ENCODE measurements at places on chromosomes 4 and X.

DNA sequence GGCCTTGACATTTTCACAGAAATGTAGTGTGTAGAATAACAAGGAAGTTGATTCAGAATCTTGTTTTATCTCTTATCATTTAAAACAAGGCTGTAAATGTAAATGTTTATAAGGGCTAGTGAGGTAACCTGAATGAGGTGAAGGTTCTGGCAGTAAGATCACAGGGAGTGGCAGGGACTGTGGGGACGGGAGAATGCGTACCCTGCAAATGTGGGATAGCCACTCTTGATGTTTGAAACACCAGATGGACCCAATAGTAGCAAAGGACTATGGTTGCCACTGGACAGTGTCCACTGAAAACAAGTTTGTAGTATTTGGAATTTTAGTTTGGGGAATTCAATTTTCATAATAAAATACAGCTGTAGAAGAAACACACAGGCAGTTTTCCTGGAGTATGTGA, 155.3 kb downstream of the FHIP1A start:
- no peak for DNase-seq

GRCh38 chrX:40418146-40418812, 162.5 kb upstream of the ATP6AP2 start:
- DNase-seq: no peak

GRCh38 chrX:96386981-96387380, 297.7 kb upstream of the DIAPH2 start:
- no peak for DNase-seq

DNA sequence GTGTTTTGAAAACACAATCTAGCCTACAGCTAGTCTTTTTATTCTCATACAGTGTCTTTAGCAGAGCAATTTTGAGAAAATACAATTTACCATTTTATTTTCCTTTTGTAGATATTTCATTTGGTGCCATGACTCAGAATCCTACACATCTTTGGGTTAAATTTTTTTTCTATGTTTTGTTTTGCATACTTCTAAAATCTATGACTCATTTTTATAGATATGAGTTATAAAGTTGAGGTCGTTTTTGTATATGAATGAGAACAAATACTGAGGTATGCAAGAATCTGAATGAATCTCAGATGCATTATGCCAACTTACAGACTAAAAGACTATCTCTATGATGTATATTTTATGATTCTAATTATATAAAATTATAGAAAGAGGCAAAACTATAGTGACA, 206.5 kb upstream of the ANXA10 start:
- DNase-seq: no peak

- DNase-seq: no peak
Observed at GRCh38 chrX:67622053-67622585, 78.3 kb downstream of the AR start.

- DNase-seq: no peak
Observed at GRCh38 chr4:139773560-139774318, 108.1 kb downstream of the MGST2 start.

DNA sequence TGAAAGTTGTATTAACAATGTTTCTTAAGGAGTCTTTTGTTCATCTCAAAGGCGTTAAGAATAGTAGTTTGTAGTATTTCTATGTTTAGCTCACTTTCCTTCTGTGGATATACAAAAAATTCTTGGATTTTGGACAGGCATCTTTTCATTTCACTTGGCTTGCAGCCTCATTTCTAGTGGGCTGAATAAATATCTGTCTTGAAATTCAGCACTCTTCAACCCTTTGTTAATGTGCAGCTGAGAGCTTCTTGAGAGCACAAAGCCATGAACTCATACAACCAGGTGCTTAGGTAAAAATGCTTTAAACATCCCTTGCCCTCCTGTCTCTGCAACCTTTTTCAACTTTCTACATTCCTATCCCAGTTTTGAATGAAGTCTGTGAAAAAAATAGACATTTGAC, 1003.2 kb downstream of the C4orf33 start:
- no peak for DNase-seq

DNA sequence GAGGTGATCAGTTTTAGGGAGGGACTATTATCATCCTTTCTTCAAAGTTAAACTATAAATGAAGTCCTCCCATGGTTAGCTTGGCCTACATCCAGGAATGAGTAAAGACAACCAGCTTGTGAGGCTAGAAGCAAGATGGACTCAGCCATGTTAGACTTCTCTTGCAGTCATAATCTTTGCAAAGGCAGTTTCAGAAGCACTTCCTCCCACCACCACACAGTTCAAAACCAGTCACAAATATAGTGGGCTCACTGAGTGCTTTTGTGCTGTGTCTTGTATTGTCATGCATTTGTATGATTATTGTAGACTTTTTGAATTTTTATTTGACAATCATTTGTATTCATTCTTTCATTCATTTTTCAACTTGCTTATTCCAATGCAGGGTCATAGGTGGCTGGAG, 204.5 kb downstream of the ZNF674 start:
- no peak for DNase-seq

- no peak for DNase-seq
Observed at GRCh38 chr4:31169846-31170245, 449.7 kb downstream of the PCDH7 start.

DNA sequence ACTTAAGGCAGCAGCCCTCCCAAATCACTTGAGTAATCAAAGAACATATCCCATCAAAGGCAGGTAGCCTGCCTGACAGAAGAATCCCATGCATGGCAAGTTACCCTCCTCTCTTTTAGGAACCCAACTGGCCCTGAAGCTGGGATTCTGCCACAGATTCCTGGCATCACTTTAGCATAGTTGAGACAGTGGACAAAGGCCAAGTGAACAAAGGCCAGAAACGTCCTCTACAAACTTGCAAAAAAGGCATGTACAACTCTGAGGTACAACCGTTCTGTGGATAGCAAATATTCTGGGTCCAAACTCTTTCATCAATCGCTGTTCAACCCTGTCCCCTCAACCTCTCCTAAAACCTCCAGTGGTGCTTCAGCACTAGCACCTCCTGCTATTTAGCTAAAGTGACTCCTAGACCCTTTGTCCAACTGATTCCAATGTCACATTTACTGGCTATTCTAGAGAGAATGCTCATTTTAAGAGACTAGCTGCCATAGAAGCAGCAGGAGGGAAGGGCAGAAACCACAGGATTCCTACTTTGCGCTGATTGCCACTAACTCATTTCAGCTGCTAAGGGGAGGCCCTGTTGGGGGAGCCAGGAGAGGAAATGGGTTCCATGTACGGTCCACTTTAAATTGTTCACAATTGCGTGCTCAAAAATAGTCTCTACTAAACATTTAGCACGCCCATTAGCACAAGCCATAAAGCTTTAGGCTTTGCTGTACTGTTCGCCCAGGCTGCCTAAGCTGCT, 105.9 kb downstream of the SHROOM4 start:
- no peak for DNase-seq

DNA sequence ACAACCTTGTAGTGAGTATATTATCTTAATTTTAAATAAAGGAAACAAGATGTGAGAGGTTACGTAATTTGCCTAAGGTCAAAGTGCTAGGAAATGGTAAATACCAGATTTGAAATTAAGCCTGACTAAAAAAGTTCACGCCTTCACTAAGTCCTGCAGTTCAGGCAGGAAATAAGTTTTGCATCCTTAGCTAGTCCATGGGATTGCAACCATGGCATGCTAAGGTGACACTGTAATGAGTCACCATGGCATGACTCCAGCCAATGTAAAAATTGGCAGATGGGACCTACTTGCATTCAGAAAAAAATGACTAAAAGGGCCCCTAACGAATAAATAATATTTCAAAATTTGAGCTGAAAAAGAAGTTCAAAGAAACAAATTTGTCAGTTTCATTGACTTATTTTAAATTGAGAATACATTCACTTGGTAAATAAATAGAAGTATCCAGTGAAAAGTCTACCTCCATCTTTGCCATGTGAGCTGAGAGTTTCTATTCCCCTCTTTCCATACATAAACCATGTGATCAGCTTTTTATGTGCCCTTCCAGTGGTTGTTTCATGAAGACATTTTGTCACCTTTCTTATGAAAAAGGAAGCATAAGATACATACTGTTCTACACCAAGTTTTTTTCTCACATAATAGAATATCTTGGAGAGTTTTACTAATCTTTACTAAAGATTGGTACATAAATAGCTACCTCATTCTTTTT, 72.4 kb downstream of the ANKRD50 start:
- DNase-seq: peak; percentile 30

All from fibroblast of villous mesenchyme (primary cell).